ENCODE measurements at places on chromosomes 7 and 10.

GRCh38 chr7:138712652-138713051, 11.5 kb upstream of the SVOPL start:
- no peak for DNase-seq

DNA sequence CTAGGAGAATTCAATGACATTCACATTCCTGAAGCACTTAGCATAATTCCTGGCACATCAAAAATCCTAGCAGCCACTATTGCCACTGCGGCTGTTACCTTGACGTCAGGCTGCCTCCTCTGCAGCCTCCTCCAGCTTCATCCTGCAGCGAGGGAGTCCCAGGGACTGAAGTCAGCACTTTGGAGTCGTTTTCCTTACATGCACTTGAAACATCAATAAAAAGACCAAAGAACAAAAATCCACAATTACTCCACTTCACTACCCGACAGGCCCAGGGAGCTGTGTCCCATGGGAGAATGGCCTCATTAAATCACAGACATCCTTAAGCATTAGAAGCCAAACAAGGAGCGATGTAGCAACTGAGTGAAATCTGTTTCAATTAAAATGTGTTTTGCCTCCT, 48.6 kb upstream of the NANOS1 start:
- DNase-seq = no peak

DNA sequence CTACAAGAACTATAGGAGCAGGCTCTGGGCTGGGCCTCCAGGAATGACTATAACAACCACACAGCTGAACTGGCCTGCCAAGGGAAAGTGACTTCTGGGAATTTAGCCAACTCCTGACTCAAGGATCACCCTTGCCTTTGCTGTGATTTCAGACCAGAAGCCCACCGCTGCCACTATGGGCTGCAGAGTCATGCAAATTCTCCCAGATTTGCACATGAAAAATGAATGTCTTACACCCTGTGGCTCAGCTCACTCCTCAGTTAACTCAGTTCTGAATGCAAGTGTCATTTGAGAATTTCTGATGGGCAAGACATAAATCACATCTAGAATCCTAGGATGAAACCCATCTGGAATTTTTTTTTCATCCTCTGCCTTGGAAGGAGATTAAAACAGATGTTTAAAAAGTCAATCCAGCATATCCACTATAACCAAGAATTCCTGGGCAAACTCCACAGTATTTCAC, 186.5 kb upstream of the BET1 start:
- no peak for DNase-seq

GRCh38 chr7:158488181-158488971, 99.2 kb downstream of the PTPRN2 start:
- no peak for DNase-seq

DNA sequence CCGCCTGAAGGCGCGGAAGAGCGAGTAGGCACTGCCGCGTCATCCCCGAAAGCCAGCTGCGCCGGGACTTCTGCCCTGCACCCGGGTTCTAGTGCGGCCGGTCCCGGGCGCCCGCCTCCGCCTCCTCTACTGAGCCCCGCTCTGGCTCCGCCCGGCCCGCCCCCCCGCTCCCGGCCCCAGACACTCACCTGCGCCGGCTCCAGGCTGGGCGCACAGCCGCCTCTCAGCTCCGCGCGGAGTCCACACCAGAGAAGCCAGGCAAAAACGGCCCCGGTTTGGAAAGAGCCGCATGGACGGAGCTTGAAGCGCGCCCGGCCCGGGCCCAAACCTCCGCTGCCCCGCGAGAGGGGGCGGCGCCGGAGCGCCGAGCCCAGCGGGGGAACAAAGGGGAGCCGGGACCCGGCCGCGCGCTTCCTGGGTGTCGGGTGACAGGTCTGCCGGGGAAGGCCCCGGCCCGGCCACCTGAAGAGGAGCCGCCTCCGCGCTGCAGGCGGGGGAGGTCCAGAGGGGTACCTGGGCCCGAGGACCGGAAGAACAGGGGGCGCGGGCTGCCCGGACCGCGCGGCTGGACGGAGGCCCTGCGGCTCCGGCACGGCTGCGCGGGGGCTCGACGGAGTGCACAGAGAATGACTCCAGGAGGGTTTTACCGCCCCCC, 168.2 kb downstream of the NRF1 start:
- peak; percentile 67 for DNase-seq

GRCh38 chr7:116030651-116031276, at the start of gene TFEC:
TFEC (minus strand) TSS chr7:116030763; CDS start chr7:115984441, 46,322 bp downstream.
- DNase-seq = no peak

- DNase-seq = no peak
Measured at GRCh38 chr7:139629392-139630082, 106.1 kb downstream of the CLEC2L start.

DNA sequence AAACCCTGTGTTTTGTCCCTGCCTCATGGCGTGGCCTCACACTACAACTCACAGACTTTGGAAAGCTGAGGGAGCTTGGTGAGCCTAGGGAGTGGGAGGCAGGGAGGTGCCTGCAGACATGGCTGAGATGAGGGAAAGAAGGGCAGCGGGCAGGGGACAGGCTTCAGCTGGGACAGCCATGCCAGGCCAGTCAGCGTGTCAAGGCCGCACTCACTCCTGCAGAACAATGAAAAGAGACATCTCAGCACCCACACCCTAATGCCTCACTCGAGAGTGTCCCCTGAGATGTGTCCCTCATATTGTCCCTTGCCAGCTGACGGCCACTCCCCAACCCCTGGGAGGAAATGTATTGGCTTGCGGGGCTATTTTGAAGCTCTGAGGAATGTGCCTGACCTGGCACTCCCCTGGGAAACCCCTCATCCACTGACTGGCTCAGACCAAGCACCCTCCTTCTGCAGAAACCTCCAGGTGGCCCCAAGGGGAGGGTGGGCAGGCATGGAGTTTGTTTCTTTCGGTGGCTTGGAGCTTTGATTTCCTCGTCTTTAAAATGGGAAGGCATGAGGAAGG, 31.6 kb downstream of the SH3PXD2A start:
- no peak for DNase-seq

DNA sequence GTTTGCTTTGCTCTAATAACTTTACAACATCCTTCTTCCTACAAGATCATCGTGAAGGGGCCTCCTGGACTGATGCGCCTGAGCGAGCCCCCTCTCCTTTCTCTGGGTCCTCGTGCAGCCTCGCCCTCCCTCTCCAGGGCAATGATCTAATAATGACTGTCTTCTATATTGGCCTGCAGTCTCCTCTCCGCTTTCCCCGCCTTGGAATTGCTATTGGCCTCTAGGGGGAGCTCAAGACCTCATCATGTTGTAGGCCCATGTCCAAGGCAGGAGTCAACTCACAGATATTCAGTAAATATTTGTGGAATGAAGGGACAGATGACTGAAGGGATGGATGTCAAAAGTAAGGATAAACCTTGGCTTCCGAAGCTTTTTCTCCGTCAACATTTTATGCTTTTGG, 1180.3 kb downstream of the TYW1 start:
- DNase-seq = peak; percentile 70
